ENCODE measurements at places on chromosomes 12 and 14.

GRCh38 chr14:29710015-29710414, 217.6 kb downstream of the PRKD1 start:
- DNase-seq, result peak; percentile 33

GRCh38 chr12:120364487-120364886, 4.5 kb downstream of the MSI1 start:
- DNase-seq, result no peak

- DNase-seq, result no peak
These were observed 590 bp downstream of the DDIT3 start for GRCh38 chr12:57519796-57520052.

GRCh38 chr14:99749763-99750715, 43.2 kb upstream of the EML1 start:
- DNase-seq, result peak; percentile 60

GRCh38 chr12:6234214-6234613, 34.0 kb downstream of the CD9 start:
- DNase-seq, result peak; percentile 51

Data from fibroblast of the aortic adventitia (primary cell).